ENCODE measurements at places on chromosomes 12 and 14.

DNA sequence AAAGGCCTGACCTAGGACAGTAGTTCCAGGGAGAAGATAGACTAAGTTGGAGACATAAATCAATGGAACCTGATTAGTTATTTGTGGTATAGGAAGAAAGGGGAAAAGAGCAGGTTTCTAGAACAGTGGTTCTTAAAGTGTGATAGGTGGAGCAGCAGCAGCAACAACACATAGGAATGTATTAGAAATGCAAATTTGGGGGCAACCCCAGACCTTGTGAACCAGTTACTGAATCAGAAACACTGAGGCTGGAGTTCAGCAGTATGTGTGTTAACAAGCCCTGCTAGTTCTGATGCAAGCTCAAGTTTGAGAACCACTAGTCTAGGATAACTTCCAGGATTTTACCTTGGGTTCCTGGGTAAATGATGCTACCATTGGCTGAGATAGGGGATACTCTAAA lies 308.7 kb downstream of the EMP1 start:
- no peak for DNase-seq

DNA sequence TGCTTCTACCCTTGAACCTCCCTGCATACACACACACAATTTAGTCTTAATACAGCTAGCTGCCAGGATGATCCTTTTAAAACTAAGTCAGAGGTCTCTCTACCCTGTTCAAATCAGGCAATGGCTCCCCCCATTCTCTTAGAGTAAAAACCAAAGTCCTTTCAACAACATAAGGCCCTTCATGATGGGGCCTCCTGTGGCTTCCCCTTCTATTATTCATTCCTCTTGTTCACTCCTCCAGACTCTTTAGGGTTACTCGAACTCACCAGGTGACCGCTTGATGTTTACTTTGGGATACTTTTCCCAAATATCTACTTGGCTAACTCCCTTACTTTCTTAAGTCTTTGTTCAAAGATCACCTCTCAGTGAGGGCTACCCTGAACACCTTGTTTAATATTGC lies 30.4 kb downstream of the DENND5B start:
- no peak for DNase-seq

- DNase-seq = peak; percentile 74
Measured at GRCh38 chr12:123269395-123269892, 2.2 kb downstream of the CDK2AP1 start.

DNA sequence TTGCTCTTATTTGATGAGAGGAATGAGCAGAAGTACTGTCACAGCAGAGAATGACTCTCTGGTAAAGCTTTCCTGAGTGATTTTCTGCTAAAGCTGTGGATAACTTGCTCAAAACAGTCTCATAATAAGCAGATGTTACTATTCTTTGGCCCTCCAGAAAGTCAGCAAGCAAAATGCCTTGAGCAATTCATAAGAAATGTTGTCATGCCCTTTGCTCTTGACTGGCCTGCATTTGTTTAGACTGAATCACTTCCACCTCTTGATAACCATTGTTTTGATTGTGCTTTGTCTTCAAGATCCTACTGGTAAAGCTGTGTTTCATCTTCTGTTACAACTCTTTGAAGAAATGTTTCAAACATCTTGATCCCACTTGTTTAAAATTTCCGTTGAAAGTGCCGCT lies 457.9 kb upstream of the FOXG1 start:
- DNase-seq = no peak

GRCh38 chr14:50069325-50069724 lies 47.0 kb downstream of the VCPKMT start:
- no peak for DNase-seq

- DNase-seq = no peak
Measured at GRCh38 chr12:64034901-64035576, 187.1 kb downstream of the KICS2 start.

DNA sequence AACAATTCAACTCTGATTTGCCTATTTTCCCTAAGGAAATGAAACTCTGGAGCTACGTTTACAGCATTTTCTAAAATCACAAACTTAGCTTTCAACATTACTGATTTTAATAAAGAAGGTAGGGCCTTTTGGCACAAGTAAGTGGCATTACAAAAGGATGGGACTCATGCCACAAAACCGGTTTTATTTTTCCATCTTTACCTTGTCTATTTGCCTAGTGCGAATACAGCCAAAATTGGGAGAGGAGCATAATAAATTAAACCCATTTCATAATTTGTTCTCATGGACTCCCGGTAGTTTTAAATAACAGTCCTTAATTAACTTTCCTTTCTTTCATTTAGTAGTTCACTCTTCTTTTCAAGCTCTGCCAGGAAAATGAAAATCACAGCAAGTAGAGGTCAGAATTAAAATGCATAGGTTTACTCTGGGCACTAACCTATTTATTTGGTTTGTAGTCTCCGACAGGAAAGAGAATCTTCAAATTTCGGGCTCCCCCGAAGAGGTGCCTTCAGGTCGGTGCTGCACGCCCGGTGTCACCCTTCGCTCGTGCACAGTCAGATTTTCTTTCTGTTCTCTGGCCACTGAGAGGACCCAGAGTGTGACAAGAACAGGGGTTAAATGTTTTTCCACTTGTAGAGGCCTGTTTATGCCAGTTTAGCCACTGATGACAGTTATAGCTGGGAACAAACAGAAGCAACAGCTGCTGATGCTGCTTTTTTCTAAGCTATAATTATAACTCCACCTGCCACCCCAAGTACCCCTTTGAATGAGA lies at the start of gene BEST3:
TSS of gene BEST3 (minus strand) at position 535 of the 772 bp plus-strand sequence. CDS start 1,505 bp downstream, outside the sequence.
- no peak for DNase-seq

GRCh38 chr14:104826861-104827176 lies 25.9 kb downstream of the ZBTB42 start:
- DNase-seq = peak; percentile 45

DNA sequence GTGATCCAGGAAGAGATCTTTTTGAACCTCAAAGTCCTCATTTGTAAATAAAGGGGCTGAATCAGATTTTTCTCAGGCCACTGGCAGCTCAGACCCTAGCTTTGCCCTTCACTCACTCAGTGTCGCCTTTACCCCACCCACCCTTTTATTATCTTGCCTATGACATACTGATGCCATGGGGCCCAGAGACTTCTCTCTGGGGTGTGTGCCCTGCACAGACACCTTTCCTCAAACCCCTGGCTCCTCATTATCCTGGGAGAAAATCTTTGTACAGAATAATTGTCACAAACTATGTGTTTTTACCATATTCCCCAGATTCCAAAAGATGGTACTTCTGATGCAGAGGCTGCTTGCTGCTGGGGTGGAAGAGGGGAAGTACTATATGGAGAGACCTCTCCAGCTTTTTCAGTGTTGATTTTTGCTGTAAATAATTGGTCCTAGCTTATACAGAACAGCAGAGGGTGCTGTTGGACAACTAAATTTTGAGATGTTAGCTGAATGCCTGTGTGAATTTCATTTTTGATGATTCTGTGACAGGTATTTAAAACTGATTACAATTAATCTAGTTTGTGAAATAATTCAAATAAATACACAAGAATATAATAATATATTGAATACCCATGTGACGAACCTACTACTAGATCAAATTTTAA lies 53.9 kb upstream of the DCD start:
- DNase-seq = peak; percentile 49

GRCh38 chr12:123712780-123713319 lies 697 bp downstream of the ATP6V0A2 start:
- DNase-seq = no peak
